ENCODE measurements at places on chromosomes 3 and 15.

DNA sequence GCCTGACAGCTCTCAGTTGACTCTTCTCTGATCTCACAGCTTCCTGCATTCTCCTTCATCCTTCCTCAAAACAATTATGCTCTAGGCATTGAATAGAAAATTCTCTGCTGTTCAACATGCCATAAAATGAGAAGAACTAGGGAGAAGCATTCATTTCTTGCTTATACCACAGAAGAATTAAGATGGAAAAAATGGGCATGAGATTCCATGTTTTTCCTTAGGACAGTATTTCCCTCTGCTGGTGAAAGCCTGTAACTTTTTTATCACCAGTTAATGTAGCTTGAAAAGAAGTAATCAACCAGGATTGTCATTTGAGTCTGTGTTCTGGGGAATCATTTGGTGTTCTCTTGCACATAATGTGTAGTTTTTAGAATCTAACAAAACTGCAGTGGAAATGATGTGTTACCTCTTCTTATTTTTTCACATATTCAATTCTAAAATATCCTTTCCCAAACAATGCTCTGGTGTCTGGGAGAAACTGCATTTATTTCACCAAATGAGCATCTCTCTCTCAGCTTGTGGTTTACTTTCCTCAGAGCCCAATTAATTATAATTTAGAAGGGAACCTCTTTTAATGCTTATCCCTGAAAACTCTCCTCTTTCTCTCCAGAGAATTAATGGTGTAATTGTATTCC lies 92.8 kb upstream of the DCBLD2 start:
- DNase-seq: no peak

DNA sequence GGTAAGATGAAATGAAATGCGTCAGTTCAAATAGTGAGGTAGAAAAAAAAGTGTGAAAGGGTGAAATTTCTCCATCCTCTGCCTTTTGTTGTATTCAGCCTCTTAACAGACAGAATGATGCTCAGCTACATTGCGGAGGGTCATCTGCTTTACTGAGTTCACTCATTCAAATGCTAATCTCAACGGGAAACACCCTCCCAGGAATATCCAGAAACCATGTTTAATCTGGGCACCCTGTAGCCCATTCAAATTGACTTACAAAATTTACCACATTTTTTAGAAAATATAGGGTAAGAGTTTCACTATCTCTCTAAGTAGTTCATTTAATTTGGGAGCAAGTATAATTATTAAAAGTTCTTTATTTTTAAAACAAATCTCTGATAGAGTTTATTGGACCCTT lies 42.9 kb downstream of the C3orf38 start:
- no peak for DNase-seq

- DNase-seq: no peak
Observed at GRCh38 chr15:94579286-94579685, 347.9 kb downstream of the MCTP2 start.

- no peak for DNase-seq
Observed at GRCh38 chr3:34351882-34352777, 553.7 kb downstream of the PDCD6IP start.

DNA sequence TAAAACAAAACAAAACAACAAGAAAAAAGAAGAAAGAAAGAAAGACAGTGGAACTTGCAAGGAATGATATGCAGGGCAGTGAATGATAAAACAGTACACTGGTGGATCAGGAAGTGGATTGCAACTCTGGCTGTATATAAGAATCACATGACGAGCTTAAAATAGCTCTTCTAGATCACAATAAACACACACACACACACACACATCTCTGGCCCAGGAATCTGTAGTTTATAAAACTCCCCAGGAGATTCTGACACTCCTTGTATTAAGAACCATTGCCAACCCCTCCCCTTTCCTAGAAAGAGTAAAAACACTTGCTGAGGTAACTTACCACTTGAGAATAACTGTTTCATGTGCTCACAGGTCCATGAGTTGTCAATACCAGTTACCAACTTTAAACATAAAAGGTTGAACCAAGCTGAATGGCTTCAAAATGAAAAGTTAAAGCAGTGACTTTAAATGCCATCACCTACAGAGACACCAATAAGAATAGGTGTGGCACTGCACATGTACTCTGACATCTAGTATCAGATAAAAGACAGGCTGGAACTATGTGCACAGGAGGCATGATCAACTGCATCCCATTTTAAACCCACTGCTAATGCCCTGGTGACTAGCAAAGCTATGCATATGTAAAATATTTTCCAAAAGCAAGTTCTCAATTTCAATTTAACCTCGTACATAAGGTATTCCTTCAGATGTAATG lies 3.9 kb downstream of the CPOX start:
- no peak for DNase-seq

- no peak for DNase-seq
Observed at GRCh38 chr3:175297216-175297615, 438.1 kb downstream of the NAALADL2 start.
